ENCODE measurements at places on chromosomes 11 and 22. TPM values are rescaled to one million over a fixed set of nuclear protein-coding genes. Genes with fewer than 3 reads are reported as not detected.

The DERL3 gene
- 1.0 TPM for total RNA-seq

The MISFA gene
- total RNA-seq = 1.1 TPM

The CREB3L1 gene
- not detected for total RNA-seq

The PRDM11 gene
- 9.0 TPM for total RNA-seq

GRCh38 chr11:27672836-27673464 lies 27.3 kb downstream of the BDNF start:
- H3K4me1 ChIP-seq = no peaks in the 10 kb centered on the region
- H3K27me3 ChIP-seq = no peaks in the 10 kb centered on the region
- DNase-seq = no peak
- no peak overlapping the region for H3K4me3 ChIP-seq
- H3K27ac ChIP-seq = no peak overlapping the region

DNA sequence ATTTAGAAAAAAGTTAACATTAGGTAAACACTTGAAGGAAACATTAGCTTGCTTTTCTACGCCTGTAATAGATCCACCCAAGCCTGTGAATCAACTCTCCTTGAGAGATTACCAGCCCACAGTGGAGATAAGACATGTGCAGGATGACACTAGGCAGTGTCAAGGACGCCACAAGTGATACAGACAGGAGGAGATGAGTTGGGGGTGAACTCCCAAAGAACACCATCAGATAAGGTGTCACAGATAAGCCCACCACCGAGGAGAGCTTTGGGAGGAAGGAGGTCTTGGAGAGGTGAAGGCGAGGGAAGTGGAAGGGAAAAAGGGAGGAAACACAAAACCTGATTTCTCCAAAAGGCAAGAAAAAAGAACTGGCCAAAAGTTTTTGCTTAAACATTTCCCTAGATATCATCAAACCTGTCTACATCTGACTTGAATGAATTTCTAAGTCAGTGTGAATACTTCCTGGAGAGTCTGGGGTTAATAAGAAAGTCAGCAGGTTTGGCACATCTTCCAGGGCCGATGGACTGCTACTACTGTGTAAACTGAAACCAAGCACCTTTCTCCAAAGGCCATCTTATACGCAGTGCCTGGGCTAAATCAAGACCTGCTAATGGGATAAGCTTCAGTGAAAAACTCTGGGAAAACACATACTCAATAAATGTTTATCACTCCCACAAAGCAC lies 15.5 kb downstream of the CLTCL1 start:
- no peak for DNase-seq
- H3K27ac ChIP-seq = no peak overlapping the region
- H3K27me3 ChIP-seq = peaks cover 2% of the 10 kb centered on the region
- no peaks in the 10 kb centered on the region for H3K4me1 ChIP-seq
- no peak overlapping the region for H3K4me3 ChIP-seq
- no peaks in the 10 kb centered on the region for H3K36me3 ChIP-seq

GRCh38 chr11:72009156-72009555 lies 10.4 kb downstream of the IL18BP start:
- H3K27me3 ChIP-seq = no peaks in the 10 kb centered on the region
- no peak overlapping the region for H3K4me3 ChIP-seq
- H3K4me1 ChIP-seq = no peaks in the 10 kb centered on the region
- no peak overlapping the region for H3K27ac ChIP-seq

DNA sequence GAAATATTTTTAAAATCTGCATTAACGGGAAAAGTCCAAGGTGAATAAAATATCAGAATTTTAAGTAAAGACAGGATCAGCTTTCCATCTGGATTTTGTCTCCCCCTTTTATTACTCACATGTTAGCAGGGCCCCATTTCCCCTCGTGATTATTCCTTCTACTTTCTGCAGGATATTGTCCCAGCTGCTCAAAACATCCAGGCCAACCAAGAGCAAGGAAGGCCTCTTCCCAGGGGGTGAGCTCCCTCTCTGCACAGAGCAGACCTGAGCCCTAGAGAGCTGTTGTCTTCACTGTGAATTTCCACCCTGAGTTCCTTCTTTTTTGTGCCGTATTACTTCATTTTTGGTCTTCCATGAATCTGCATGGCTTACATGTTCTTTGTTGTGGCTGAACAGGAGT lies 3.7 kb upstream of the TMPRSS13 start:
- H3K4me1 ChIP-seq = peaks cover 26% of the 10 kb centered on the region
- H3K4me3 ChIP-seq = no peak overlapping the region
- no peaks in the 10 kb centered on the region for H3K27me3 ChIP-seq
- no peak overlapping the region for H3K27ac ChIP-seq
- DNase-seq = no peak

All from CD4-positive, CD25-positive, alpha-beta regulatory T cell (primary cell).